Renal pelvis (tissue), 12 donors: ENCODE measurements at places on chromosomes 7 and 10.

GRCh38 chr10:30384701-30385201, 35.7 kb upstream of the MTPAP start:
- DNase-seq = peak; percentile 39

DNA sequence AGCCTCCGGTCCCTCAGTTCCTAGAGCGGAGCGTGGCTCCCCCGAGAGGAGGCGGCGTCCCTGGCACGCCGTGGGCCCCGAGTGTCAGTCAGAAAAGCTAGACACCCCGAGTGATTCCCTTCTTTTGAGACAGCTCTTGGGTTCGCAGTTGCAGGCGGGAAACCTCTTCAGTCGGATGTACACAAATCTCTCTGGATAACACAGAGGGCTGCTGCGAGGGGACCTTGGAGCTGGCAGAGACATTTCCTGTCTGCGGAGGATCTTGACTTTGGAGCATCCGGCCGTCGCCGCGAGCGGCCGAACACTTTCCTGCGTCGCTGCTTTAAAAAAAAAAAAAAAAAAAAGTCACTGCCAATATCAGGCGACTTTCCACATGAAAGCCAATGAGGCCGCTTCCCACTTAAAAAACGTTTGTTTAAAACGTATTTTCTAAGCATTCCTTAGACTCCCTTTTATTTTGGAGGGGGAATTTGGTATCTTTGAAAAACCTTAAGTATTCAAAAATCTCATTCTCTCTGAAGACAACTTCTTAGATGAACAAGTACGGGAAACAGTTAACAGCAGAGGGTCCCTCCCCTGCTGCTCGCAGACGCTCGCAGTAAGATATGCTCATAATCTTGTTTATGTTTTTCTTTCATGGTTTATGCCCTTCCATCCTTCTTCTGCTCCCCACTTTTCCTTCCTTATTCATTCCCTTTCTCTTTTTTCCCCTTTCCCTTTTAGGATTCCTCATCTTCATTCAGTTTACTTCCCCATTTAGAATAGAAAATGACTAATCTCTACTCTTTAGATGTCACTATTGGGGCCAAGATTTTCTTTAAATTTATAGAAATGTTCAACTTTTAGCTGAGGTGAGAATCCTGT, 10.0 kb downstream of the HHEX start:
- no peak for DNase-seq

DNA sequence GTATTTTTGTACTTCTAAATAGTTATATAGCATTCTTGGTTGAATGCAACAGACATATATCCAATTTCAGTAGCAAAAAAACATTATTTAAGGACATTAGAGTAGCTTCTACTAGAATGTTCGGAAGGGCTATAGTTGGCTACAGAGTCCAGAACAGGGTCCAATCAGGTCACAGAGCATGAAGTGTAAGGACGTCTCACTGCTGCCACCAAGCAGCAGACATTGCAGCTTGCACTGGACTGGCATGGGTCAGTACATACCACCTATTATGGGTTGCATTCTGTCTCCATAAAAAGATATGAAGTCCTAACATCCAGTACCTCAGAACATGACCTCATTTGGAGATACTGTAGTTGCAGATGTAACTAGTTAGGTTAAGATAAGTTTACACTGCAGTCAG, 87.3 kb downstream of the LHFPL3 start:
- no peak for DNase-seq

GRCh38 chr7:105365541-105366534, 22.9 kb downstream of the SRPK2 start:
- no peak for DNase-seq

- no peak for DNase-seq
Measured at GRCh38 chr10:70913893-70914240, 25.5 kb upstream of the PCBD1 start.

GRCh38 chr10:8051109-8051821, 3.2 kb upstream of the GATA3 start:
- no peak for DNase-seq

- no peak for DNase-seq
Measured at GRCh38 chr10:21099291-21100062, 202.4 kb upstream of the NEBL start.

GRCh38 chr7:8125680-8126444, 136.1 kb downstream of the ICA1 start:
- DNase-seq = no peak

GRCh38 chr7:81447351-81447952, 322.4 kb downstream of the HGF start:
- DNase-seq = peak; percentile 19

GRCh38 chr10:106874604-106874889, 290.0 kb downstream of the SORCS1 start:
- DNase-seq = no peak

GRCh38 chr7:105234886-105235285, 153.8 kb downstream of the SRPK2 start:
- no peak for DNase-seq

- peak; percentile 9 for DNase-seq
Measured at GRCh38 chr7:87627634-87627994, 584 bp upstream of the RUNDC3B start.

DNA sequence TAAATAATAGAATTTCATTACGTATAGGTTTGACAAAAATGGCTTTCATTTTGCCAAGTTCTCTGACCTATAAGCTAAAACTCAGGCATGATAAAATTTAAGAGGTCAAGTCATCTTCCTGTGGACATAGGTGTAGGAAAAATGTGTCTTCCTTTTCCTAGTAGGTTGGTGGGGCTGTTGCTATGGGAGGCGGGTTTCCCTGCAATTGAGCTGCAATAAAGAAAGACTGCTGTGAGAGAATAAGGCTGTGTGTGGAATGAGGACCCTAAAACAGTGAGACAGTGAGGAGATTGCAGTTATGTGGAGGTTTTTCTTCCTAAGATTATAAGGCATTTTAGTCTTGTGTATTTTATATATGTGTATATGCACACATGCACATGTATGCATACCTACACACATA, 13.0 kb upstream of the SEMA3A start:
- no peak for DNase-seq

DNA sequence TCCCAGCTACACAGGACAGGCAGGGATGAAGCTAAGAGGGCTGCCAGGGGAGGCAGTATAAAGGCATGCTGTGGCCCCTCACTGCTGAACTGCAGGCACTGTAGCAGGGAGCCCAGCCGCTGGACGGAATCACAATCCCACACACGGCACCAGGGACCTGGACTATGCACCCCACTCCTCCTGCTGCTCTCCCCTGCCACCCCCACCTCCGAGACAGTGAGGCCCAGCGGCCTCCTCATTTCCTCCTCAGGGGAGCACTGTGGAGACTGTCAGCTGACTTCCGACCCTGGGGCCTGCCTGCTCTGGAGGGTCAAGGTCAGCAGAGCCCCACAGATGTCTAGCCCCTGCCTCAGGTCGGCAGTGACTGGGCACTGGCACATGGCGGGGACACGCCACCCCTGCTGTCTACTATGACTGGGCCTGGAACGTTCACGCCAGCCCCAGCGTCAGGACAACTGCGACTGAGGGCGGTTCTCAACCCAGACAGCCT, 92.7 kb downstream of the FAM53B start:
- no peak for DNase-seq

DNA sequence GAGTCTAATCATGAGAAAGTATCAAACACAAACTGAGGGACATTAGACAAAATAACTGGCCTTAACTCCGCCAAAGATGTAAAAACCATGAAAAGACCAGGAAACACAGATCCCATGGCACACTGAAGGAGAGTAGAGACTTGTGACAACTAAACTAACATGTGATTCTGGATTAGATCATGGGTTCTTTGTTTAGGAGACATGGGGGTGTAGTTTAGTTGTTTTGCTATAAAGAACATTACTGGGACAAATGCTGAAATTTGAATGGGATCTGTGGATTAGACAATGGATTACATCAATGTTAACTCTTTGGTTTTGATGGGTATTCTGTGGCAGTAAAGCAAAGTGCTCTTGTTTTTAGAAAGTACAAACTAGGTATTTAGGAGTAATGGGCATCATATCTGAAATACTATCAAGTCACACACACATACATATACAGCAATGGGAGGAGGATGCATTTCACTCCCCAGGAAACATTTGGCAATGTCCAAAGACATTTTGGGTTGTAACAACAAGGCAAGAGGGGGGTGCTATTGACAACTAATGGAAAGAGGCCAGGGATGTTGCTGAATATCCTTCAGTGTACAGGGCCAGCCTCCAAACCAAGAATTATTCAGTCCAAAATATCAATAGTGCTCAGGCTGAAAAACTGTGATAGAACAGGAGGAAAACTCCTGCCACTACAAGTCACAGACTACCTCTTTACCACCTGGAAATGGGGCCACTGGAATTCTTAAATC, 32.4 kb downstream of the WAPL start:
- DNase-seq = no peak

DNA sequence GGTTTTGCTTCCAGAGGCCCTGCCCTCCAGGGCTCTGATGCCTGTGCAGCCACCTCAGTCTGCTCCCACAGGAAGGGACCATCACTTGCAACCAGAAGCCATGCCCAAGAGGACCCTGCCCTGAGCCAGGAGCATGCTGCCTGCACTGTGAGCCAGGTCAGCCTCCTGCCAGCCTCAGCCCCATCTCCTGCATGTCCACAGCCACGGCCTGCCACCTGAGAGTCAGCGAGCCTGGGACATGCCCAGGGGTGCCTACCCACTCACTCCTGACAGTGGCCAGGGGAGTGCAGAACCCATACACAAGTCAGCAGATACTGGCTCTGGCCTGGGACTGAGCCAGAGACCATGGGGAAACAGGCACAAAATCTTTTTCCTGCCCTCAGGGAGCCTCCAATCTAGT, 6.6 kb upstream of the KCP start:
- DNase-seq = no peak

GRCh38 chr10:126230587-126230986, 157.7 kb downstream of the ADAM12 start:
- no peak for DNase-seq

GRCh38 chr7:32936689-32937088, 20.6 kb upstream of the FKBP9 start:
- no peak for DNase-seq

DNA sequence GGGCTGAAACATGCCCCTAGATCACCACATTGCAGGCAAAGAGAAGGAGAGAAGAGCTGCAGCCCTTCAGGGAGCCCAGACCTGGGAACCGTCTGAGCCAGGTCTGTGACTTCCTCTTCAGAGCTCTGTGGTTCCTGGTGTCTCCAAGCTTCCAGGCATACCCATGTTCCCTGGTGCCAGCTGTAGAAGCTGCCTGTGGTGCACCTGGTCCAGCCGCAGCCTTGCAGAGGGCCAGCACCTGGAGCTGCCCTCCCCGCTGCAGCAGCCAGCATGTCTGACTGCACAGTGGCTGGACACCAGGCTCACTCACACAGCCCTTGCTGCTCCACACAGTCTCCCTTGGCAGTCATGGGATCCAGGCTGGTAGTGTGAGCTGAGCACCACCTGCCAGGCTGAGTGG, 33.6 kb downstream of the C7orf25 start:
- no peak for DNase-seq

DNA sequence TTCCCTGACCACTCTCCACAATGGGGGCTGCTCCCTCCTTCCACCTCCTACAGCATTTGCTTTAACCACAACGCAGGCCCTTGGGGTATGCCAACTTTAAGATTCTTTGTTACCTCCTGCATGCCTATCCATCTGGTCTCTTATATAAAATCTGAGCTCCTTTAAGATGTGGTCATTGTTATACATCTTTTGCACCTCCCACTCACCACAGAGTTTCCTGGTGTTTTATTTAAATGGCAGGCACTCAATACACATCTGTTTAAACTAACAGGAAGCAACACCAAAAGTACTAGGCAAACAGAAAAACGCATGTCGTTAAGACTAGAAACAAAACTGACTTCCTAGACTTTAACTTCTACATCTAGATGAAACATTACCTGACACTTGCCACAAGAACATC, 36.3 kb downstream of the SLC25A13 start:
- no peak for DNase-seq

GRCh38 chr10:17056781-17057428, 72.7 kb downstream of the CUBN start:
- no peak for DNase-seq

GRCh38 chr7:6420680-6421079, 27.1 kb downstream of the DAGLB start:
- DNase-seq = no peak

DNA sequence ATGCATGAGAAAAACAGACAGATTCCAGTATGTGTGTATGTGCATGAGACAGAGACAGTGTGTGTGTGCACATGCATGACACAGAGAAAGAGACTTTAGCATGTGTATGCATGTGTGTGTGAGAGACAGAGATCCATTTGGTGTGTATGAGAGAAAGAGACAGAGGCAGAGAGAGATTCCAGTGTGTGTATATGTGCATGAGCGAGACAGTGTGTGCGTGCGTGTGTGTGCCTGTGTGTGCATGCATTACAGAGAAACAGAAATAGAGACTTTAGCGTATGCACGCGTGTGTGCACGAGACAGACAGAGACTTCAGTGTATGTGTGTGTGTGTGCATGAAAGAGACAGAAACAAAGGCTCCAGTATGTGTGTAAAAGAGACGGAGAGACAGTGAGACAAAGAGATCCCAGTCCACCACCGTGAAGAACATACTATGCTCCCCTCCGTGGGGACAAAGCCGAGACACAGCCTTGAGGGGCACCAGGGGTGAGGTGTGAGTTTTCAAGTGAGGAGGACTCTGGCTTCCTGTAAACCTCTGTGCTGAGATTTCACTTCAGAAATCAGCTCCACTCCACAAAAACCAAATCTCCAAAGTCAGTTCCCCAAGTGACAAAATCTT, 188.9 kb downstream of the GRID1 start:
- DNase-seq = no peak

GRCh38 chr7:23523486-23524075, 8.2 kb downstream of the TRA2A start:
- no peak for DNase-seq

DNA sequence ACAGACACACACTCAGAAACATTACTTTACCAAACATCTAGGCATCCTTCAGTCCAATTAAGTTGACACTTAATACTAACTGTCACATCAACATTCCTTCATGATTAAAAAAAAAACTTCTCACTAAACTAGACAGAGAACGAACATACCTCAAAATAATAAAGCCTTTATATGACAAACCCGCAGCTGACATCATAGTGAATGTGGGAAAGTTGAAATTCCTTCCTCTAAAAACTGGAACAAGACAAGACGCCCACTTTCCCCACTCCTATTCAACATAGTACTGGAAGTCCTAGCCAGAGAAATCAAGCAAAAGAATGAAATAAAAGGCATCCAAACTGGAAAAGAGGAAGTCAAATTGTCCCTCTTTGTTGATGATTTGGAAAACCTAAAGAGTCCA, 96.9 kb upstream of the PPP1R9A start:
- no peak for DNase-seq

DNA sequence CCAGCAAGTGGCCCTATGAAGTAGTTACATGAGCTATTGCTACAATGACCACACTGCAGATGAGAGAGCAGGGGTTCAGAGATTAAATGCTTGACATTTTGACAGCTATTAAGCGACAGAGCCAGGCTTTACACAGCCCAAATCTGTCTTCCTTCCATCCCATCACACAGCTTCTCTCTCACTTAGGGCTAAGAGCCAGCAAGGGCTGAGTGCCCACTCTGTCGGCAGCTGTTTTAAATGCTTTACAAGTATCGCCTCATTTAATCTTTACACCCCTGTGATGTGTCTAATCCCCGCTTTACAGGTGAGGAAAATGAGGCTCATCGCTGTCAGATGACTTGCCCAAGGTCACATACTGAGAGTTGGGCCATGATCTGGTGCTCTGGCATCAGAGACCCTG, 15.2 kb upstream of the OPALIN start:
- DNase-seq = no peak
